Smooth muscle cell of the coronary artery (primary cell): ENCODE measurements at places on chromosomes 12 and 14. TPM values are rescaled to one million over a fixed set of nuclear protein-coding genes. Genes with fewer than 3 reads are reported as not detected.

Gene CEBPE
- total RNA-seq, result not detected in 2 replicates

Gene FAIM2
- total RNA-seq, result 0.38 and 41.0 TPM in 2 replicates

Gene CHMP4A
- total RNA-seq, result 24.2 and 29.7 TPM in 2 replicates

Gene GRIN2B
- under 0.01 TPM in 1 of 2 replicates, not detected in the other for total RNA-seq

Gene GCN1
- total RNA-seq, result 66.8 and 102 TPM in 2 replicates

Gene FAM90A1
- 0.35 TPM in 1 of 2 replicates, not detected in the other for total RNA-seq

Gene CMAS
- 8.3 and 16.6 TPM in 2 replicates for total RNA-seq

Gene PMEL
- 0.23 and 0.90 TPM in 2 replicates for total RNA-seq

Gene NPAS3
- 0.08 and 1.1 TPM in 2 replicates for total RNA-seq

Gene NKX2-1
- total RNA-seq, result not detected in 2 replicates

Gene MFAP5
- 124 and 415 TPM in 2 replicates for total RNA-seq

Gene RPS6KL1
- total RNA-seq, result 0.35 and 0.45 TPM in 2 replicates

Gene AMHR2
- total RNA-seq, result not detected in 2 replicates

Gene ABCD2
- total RNA-seq, result under 0.01 and 0.12 TPM in 2 replicates

Gene GAPDH
- total RNA-seq, result 7,358 and 9,019 TPM in 2 replicates

Gene KRT74
- not detected in 2 replicates for total RNA-seq

Gene SLC6A12
- total RNA-seq, result 0.15 TPM in 1 of 2 replicates, not detected in the other

Gene WNT5B
- 2.9 and 28.5 TPM in 2 replicates for total RNA-seq

Gene CRADD
- total RNA-seq, result 6.9 and 11.5 TPM in 2 replicates

Gene TAOK3
- 21.7 and 53.9 TPM in 2 replicates for total RNA-seq

Gene ARG2
- 3.6 and 3.8 TPM in 2 replicates for total RNA-seq

Gene MIPOL1
- 7.6 and 8.4 TPM in 2 replicates for total RNA-seq

Gene GSKIP
- total RNA-seq, result 27.9 and 57.0 TPM in 2 replicates

Gene CDKN3
- 5.0 and 12.2 TPM in 2 replicates for total RNA-seq

Gene KRT6A
- total RNA-seq, result under 0.01 and 1.3 TPM in 2 replicates

Gene SPRYD3
- 21.0 and 35.6 TPM in 2 replicates for total RNA-seq

Gene CCND2
- 24.3 and 42.7 TPM in 2 replicates for total RNA-seq

Gene NANOG
- not detected in 2 replicates for total RNA-seq

Gene CCDC196
- not detected in 2 replicates for total RNA-seq

Gene SERPINA10
- total RNA-seq, result not detected in 2 replicates

Gene TMEM179
- total RNA-seq, result 0.08 TPM in 1 of 2 replicates, not detected in the other

Gene CD4
- 0.23 and 0.47 TPM in 2 replicates for total RNA-seq

Gene INHBC
- total RNA-seq, result not detected in 2 replicates

Gene VWF
- total RNA-seq, result 0.75 and 5.5 TPM in 2 replicates

Gene TAS2R14
- 1.6 and 2.5 TPM in 2 replicates for total RNA-seq

Gene INHBE
- total RNA-seq, result 1.3 and 2.5 TPM in 2 replicates

Gene CLEC4D
- total RNA-seq, result not detected in 2 replicates

Gene SERPINA1
- 0.08 TPM in 1 of 2 replicates, not detected in the other for total RNA-seq
